IMR-90 (cell line): ENCODE measurements at places on chromosomes 2 and 18. TPM values are rescaled to one million over a fixed set of nuclear protein-coding genes. Genes with fewer than 3 reads are reported as not detected.

TMEM185B gene
- total RNA-seq: 16.4 and 17.7 TPM in 2 replicates

LYG2 gene
- total RNA-seq: not detected in 2 replicates

SMYD1 gene
- total RNA-seq: not detected in 2 replicates

GRCh38 chr2:218798767-218799504 is 17.0 kb downstream of the CYP27A1 start:
- no peaks in the 10 kb centered on the region for H3K4me1 ChIP-seq
- no peaks in the 10 kb centered on the region for H3K36me3 ChIP-seq

GRCh38 chr2:238502956-238503791 is 76.4 kb downstream of the ASB1 start:
- H3K27me3 ChIP-seq: peaks cover 2% of the 10 kb centered on the region; the same call in 1 of the 2 replicates
- no peaks in the 10 kb centered on the region for H3K36me3 ChIP-seq
- no peak overlapping the region for H3K27ac ChIP-seq
- H3K4me3 ChIP-seq: no peak overlapping the region

DNA sequence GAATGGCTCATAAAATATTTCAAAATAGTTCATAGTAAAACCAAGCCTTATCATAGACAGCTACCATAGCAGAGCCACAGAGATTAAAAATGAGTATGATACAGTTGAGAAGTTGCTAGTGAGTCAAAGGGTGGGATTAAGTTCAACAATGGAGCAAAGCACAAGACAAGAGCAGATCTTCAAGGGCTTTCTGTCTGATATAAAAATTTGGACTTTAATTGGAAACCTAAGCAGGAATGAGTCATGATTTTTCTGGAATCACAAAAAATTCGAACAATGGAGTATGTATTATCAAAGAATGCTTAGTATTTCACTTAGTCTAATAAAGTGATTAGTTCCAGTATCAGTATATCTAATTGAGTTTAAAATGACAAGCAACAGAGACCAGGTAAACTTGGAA is 487.3 kb upstream of the NETO1 start:
- H3K4me3 ChIP-seq: no peak overlapping the region
- no peaks in the 10 kb centered on the region for H3K36me3 ChIP-seq
- peak; percentile 15 for DNase-seq
- H3K27ac ChIP-seq: no peak overlapping the region

DNA sequence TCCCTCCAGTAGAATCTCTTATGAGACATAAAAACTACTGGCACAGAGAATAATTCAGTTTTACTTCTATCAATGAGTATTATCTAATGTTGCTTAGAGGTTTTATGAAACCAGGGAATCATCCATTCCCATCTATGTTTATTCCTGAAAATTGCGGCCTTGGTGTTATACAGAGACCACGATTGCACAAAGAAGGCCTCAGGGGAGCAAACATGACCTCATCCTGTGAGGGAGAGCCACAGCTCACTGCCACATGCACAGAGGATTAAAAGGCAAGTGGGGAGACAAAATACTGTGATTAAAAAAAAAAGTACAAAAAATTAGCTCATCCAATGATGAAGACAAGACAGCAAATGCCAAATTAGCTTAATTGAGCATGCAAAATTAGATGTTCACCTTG is 111.8 kb upstream of the SLC35G4 start:
- no peaks in the 10 kb centered on the region for H3K36me3 ChIP-seq
- H3K27ac ChIP-seq: no peak overlapping the region
- no peaks in the 10 kb centered on the region for H3K27me3 ChIP-seq
- H3K4me1 ChIP-seq: peaks cover 2% of the 10 kb centered on the region; the same call in 1 of the 2 replicates

DNA sequence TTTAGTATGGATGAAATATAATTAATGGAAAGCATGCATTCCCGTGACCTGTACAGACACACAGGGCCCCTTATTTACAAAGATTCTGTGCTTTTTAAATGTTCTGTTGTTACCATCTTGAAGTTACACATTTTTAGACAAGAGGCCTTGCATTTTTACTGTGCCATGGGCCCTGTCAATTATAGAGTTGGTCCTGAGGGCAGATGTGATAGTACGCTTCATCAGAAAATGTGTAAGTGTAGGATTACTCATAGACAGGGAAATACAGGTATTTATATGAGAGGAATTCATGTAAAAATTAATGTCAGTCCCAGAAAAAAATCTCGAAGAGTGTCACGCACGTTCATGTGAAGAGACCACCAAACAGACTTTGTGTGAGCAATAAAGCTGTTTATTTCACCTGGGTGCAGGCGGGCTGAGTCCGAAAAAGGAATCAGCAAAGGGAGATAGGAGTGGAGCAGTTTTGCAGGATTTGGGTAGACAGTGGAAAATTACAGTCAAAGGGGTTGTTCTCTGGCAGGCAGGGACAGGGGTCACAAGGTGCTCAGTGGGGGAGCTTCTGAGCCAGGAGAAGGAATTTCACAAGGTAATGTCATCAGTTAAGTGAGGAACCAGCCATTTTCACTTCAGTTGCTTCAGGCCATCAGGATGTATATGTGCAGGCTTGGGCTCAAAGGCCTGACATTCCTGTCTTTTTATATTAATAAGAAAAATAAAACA is 12.2 kb upstream of the ALPK2 start:
- no peaks in the 10 kb centered on the region for H3K27me3 ChIP-seq
- no peak overlapping the region for H3K4me3 ChIP-seq
- H3K27ac ChIP-seq: no peak overlapping the region
- no peak for DNase-seq

DNA sequence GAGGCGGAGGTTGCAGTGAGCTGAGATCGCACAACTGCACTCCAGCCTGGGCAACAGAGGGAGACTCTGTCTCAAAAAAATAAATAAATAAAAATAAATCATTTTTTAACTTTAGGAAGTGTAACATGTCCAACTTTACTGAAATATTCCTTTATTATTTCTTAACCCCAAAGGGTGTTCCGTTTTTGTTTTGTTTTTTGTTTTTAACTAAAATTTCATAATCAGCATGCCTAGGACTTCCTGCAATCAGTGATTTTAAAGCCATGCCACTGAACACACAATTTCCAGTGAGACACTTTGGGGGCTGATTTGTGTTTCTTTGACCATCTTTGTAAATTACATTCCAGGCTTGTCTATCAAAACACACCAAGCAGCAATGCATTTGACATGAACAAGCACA is 7.1 kb downstream of the CATIP start:
- peaks cover 2% of the 10 kb centered on the region; the same call in 1 of the 2 replicates for H3K4me1 ChIP-seq
- H3K4me3 ChIP-seq: no peak overlapping the region
- no peak for DNase-seq
- H3K27me3 ChIP-seq: peaks cover 6% of the 10 kb centered on the region; the same call in 1 of the 2 replicates
- H3K27ac ChIP-seq: no peak overlapping the region

- H3K36me3 ChIP-seq: no peaks in the 10 kb centered on the region
- no peak overlapping the region for H3K4me3 ChIP-seq
- H3K27ac ChIP-seq: no peak overlapping the region
- DNase-seq: peak; percentile 4
- no peaks in the 10 kb centered on the region for H3K27me3 ChIP-seq
Measured at GRCh38 chr18:50662177-50662576, 102.3 kb downstream of the MAPK4 start.

DNA sequence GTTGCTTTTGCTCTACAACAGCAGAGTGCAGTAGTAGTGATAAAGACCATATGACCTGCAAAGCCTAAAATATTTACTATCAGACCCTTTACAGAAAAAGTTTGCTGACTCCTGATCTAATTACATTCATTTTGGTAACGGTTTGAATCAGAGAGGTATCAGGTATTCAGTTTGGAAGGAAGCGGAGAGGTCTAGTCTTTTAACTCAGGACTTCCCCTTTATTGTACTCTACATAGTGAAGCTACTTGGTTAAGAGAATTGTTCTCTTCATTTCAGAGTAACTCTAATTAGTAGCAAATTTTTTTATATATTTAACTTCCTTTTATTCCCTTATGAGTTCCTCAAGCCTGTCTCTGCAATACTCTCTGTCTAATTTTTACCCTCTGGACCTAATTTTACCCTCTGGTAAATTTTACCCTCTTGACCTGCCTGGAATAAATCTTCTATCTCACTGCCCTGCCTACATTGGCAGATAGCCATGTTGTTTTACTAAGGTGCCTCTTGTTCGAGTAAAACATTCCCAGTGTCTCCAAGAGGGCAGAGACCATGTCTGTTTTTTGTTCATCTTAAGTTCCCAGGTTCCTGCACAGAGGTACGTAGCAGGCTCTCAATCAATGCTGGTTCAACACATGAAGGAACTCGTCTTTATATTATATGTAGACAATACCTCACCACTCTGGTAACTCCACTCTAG is 170.6 kb downstream of the DNAH6 start:
- no peak overlapping the region for H3K27ac ChIP-seq
- no peak for DNase-seq
- peaks cover 10% of the 10 kb centered on the region for H3K4me1 ChIP-seq

DNA sequence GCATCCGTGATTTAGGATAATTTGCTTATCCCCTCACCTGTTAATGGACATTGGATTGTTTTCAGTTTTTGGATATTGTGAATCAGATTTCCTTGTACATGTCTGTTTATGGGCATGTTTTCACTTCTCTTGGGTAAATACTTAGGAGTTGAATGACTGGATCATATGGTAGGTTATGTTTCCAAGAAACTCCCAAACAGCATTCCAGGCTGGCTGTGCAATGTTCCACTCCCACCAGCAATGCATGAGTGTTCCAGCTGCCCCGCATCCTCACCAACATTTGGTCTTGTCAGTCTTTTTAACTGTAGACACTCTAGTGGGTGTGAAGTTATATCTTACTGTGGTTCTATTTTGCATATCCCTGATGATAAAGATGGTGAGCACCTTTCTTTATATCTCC is 8.9 kb upstream of the LRRFIP1 start:
- H3K27ac ChIP-seq: no peak overlapping the region
- no peak overlapping the region for H3K4me3 ChIP-seq
- peaks cover 30% of the 10 kb centered on the region for H3K4me1 ChIP-seq
- H3K36me3 ChIP-seq: no peaks in the 10 kb centered on the region

DNA sequence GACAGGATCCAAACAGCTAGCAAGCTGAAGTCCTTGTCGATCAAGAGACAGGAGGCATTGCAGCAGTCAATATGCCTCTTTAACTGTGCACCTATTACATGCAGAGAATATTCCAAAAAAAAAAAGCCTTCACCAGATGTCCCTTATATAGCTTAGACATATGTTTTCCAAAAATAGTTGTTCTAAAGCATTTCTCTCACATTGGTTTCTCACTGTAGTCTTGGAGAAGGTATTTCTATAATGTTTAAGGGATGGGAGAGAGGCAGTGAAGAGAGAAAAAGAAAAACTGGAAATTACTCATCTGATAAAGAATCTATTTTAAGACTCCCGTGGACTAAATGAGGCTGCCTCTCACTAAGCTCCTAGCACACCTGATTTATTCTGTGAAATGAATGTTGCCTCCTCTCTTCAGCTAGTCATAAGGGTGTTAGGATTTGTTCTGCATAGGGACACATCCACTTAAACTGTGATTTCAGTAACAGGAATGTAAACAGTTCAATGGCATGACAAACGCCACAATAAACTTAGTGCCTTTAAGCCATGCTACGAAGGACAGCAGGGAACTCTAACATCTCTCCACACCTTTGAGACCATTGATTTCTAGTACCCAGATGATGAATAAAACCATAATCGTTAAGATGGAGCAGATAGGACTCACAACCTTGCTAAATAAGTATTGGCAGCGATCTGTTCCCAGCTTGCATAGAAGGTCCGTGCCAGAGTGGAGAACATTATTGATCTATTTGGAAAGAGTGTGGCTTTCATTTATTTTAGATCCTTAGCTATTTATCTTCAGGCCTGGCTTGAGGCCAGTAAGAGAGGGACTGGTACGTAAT is 98.6 kb upstream of the NCK2 start:
- H3K27me3 ChIP-seq: peaks cover 20% of the 10 kb centered on the region
- H3K4me3 ChIP-seq: no peak overlapping the region
- no peak for DNase-seq
- H3K27ac ChIP-seq: no peak overlapping the region
- H3K4me1 ChIP-seq: peaks cover 1% of the 10 kb centered on the region; the same call in 1 of the 2 replicates

DNA sequence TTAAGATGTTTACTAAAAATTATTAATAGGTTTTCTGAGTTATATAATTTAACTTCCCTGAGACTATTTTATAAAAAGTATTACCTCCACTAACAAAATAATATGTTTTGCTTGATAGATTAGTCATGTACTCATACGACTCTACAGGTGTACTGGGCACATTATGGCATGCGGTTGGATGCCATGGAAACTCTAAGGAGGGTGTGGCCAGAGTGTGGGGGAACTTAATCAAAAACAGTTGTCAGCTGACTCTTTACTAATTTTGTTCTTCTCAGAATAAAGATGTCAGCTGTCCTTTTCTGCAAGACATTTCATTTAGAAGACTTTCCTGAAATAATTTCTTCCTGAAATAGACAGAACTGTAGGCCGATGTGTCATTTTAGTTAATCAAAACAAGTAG is 228.3 kb upstream of the SIX3 start:
- DNase-seq: no peak
- H3K27me3 ChIP-seq: no peaks in the 10 kb centered on the region

GRCh38 chr2:200575957-200576356 is 9.9 kb upstream of the AOX1 start:
- no peaks in the 10 kb centered on the region for H3K4me1 ChIP-seq
- no peak overlapping the region for H3K27ac ChIP-seq
- H3K4me3 ChIP-seq: no peak overlapping the region
- peak; percentile 30 for DNase-seq
- H3K27me3 ChIP-seq: no peaks in the 10 kb centered on the region
- peaks cover 2% of the 10 kb centered on the region; the same call in 1 of the 2 replicates for H3K36me3 ChIP-seq

GRCh38 chr18:59861963-59862819 is 37.6 kb upstream of the PMAIP1 start:
- no peak overlapping the region for H3K27ac ChIP-seq
- DNase-seq: no peak
- peaks cover 2% of the 10 kb centered on the region; the same call in 1 of the 2 replicates for H3K27me3 ChIP-seq
- H3K4me3 ChIP-seq: no peak overlapping the region
- H3K36me3 ChIP-seq: no peaks in the 10 kb centered on the region
- H3K4me1 ChIP-seq: no peaks in the 10 kb centered on the region

DNA sequence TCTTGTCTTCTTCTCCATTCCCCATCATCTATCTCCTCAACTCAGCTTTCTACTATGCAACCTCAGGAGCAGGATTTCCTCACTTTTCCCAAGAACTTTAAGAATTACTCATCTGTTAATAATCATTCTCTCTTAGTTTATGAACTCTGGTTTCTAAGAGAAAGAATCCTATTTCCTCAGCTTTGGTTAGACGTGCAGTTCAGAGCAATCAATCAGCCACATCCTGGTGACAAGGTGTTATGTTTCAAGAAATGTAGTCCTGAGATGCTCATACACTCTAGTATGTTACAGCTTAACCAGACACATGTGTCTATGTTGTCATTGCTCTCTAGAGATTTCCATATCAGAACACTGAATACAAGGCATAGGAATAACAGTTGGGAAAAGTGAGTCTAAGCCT is 277.9 kb downstream of the MBD2 start:
- no peak overlapping the region for H3K4me3 ChIP-seq
- no peak for DNase-seq
- no peaks in the 10 kb centered on the region for H3K4me1 ChIP-seq
- no peak overlapping the region for H3K27ac ChIP-seq

GRCh38 chr2:239186516-239187357 is 214.1 kb downstream of the HDAC4 start:
- H3K27ac ChIP-seq: no peak overlapping the region
- no peak for DNase-seq
- peaks cover 54% of the 10 kb centered on the region for H3K36me3 ChIP-seq
- no peaks in the 10 kb centered on the region for H3K4me1 ChIP-seq
